ENCODE measurements at places on chromosomes 7 and 10.
A peak's percentile ranks its signal among the peaks of the same experiment; 100 is the strongest.

DNA sequence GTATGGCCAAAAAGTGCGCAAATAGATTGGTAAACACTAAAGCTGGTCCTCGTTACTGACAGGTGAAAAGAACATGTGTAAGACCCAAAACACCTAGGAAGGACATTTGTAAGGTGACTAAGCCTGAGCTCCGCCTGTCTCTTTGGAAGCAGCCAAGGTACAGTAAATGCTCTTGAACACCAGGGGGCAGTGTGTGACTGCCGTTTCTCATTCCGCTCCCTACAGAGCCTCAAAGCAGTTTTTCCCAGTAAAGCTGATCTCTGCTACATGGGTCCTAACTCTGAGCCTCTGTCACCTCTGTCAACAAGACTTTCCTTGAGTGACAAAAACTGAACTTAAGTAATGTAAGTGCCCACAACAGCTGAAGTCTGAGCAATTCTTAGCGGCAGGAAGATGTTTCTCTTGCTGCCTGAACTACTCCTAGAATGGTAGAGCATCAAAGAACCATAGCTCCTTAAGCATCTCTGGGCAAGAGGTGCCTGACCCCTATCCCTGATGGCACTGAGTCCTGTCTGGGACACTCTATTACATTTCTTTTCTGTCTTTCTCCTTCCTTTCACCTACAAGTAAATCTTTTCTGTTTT lies 238.0 kb upstream of the INHBA start:
- peak; percentile 75 for DNase-seq

GRCh38 chr7:51318001-51318400 lies 1.4 kb upstream of the COBL start:
- DNase-seq = no peak

DNA sequence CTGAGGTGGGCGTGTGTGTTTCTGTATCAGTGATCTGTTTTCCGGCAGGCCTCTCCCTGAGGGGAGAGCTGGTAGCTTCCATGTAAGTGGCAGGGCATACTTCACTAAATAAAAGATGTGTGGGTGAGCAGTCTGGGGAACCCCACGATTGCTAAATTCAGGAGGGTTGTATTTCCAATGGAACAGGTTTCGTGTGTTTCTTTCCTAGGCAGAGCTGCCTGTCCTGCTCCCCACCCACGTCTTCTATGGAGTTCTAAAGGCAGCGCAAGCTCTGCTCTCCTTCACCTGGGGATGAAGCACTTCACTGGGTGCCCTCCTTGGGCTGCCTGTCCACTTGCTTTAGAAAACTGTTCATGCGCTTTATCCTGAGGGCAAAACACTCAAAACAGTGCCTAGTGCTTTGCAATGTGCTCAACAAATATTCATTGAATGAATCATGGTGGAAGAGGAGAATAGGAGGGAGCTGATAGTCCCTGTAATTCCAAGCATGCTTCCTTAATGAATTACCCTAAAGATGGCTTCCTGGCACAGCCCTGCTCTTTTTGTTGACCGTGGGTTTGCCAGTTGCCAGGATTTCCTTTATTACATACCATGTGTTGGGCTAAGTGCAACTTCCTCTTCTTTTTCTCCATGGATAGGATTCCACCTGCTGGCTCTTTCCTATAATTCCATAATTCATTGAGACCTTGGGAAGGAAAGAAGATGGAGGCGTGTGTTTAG lies 50.6 kb upstream of the SRPK2 start:
- DNase-seq = no peak

DNA sequence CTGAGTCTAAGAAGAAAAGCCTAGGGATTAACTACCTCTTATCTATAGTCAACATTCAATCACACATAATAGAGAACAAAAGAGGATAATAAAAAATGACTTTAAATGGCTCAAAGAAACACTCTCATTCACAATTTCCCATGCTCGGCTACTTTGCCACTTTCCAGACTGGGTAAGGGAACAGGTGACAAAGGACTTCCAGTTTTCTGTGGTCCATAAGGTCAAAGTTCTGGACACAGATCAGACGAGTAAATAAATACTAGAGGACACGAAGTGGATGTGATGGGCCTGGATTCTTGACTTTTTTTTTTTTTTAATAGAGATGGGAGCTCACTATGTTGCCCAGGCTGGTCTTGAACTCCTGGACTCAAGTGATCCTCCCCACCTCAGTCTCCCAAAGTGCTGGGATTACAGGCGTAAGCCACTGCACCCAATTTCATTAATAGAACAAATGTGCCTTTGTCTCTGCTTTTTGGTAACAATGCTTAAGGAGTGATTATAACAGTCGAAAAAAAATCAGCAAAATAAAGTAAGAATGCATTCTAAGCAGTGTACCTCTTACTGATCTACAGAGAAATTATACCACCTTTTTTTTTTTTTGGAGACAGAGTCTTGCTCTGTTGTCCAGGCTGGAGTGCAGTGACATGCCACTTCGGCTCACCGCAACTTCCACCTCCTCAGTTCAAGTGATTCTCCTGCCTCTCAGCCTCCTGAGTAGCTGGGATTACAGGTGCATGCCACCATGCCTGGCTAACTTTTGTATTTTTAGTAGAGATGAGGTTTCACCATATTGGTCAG lies 70.6 kb downstream of the WAPL start:
- DNase-seq = no peak

DNA sequence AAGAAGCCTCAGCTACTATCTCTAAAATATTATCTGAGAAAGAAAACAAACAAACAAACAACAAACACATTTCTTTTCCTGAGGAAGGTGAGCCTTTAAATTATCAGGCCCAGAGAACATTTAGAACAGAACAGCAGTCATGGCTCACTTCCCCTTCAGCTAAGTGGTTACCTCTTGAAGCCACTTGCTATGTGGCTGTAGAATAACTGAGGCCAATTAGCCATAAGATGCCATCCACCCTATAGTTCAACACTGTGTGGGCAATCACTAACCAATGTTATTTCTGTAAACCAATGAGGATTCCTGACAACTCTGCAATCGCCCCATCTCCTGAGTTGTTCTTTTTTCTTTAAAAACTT lies 3.7 kb upstream of the UPP1 start:
- no peak for DNase-seq

DNA sequence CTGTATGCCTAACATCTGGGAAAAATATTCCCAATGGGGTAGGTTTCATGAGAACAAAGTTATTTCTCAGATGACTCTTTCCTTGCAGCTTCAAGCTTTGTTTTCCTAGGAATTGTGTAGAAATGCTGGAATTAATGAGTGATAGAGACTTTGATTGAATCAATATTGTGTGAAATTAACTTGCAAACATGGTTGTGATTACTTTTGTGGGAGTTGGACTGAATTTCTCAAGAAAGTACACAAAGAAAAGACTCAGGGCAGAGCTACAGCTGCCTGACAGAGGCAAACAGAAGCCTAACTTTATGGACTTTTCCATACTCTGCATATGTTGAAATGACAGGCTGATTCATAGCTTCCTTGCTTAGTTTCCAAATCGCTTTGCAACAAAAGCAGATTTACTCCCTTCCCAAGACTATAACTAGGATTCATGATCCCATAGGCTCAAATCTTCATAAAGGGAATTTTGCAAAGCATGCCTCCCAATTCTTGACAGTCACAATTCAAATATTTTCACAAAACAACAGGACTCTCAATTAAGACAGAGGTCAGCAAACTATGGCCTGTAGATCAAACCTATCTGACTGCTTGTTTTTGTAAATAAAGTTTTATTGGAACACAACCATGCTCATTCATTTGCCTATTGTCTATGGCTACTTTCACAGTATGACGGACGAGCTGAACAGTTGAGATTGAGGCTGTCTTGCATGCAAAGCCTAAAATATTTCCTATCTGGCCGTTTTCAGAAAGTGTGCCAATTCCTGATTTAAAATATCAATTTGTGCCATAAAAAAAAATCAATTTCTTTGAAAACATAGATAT lies 27.6 kb downstream of the NRP1 start:
- no peak for DNase-seq

GRCh38 chr7:15801551-15801950 lies 115.1 kb upstream of the MEOX2 start:
- no peak for DNase-seq

- DNase-seq = peak; percentile 65
These were observed 90.7 kb upstream of the LRRC4 start for GRCh38 chr7:128121711-128122530.
